Adipocyte (in vitro differentiated cells): ENCODE measurements at places on chromosomes 6 and 20.

DNA sequence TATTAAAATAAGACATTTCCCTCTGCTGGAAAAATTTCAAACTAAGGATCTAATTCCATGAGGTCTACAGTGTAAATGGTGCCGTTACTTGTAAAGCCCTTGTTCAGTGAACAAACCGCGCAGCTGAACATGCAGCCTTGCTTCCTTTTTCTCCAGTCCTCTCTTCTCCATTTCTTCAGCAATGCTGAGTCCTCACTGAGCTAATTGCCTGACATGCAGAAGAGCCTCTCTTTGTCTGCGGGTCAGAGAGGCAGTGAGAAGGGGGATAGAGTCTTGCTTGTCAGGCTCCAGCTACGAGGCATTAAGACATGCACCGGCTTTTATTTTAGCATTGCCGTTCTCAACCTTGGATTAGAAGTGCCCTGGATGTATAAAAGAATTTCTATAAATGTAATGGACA is 25.7 kb downstream of the ZDHHC14 start:
- no peak for DNase-seq

GRCh38 chr20:49571553-49571835 is 3.6 kb upstream of the PTGIS start:
- DNase-seq = no peak

DNA sequence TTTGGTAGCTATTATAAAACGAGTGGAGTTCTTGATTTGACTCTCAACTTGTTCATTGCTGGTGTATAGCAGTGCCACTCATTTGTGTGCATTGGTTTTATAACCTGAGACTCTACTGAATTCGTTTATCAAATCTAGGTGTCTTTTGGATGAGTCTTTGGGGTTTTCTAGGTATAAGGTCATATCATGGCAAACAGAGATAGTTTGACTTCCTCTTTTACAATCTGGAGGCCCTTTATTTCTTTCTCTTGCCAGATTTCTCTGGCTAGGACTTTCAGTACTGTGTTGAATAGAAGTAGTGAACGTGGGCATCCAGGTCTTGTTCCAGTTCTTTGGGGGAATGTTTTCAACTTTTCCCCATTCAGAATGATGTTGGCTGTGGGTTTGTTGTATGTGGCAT is 38.8 kb downstream of the SUMO4 start:
- no peak for DNase-seq

GRCh38 chr20:53654932-53655624 is 61.4 kb upstream of the ZNF217 start:
- DNase-seq = no peak

GRCh38 chr6:85479208-85479607 is 29.3 kb downstream of the NT5E start:
- DNase-seq = no peak

DNA sequence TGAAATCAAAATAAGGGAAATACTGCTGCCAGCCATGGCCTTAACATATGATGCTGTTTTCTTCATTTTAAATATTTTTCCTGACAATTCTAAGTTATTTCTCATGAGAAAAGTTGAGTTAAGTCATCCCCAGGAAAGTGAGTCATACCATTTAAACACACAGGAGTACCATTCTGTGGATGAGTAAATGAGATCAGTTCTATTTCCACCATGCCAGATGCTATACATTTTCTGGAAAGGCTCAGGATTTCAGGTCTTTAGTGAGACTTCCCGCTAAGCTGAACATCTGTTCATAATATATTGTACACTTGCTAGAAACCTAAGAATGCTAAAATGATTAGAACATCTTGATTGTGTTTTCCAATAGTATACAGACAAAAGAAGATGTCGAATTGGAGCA is 256.2 kb upstream of the MANEA start:
- DNase-seq = no peak

- no peak for DNase-seq
Measured at GRCh38 chr6:23316131-23316530, 746.8 kb downstream of the HDGFL1 start.

DNA sequence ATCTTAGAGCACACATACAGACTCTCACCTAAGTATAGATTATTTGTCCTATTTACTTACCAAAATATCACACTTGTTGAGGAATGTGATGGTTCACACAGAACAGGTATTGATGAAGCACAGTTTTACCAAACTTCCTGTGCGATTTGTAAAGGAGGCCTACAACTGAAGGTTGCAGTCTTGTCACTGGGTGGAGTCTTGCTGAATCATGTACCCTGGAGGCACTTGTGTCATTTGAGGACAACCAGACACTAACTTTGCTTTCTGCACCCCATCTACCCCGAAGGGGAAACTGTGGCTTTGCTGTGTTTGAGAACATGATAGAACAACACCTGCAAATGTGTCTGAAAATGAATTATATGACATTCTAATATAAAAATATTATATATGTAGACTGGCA is 32.4 kb upstream of the HINT3 start:
- DNase-seq = peak; percentile 54

DNA sequence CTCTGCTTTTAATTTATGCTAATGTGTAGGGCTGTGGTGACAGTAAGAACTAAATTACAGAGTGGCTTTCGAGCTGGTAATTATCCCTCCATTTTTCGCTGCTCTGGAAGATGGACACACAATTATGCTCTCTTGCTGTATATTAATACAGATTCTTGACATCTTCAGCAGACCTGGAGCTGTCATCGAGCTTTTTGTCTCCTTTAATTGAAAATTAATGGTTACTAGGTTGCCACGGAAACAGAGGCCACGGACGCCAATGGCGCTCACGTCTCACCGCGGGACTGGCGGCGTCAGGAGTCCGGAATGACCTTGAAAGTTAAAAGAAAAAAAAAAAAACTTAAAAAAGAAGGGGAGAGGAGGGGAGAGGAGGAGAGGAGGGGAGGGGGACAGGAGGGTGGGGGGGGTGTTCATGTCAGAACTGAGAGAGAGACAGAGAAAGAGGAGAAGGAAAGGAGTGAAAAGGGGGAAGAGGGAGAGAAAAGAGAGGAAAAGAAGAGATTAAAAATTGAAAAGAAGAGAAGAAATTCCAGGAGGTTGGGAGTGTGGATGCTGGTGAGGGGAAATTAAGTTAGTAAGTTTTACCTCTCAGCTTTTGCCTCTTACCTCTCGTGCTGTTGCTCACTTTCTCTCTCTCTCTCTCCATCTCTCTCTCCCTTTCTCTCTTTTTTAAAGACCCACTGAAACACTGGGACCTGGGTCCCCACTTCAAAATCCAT is 22.1 kb upstream of the FOXP4 start:
- no peak for DNase-seq

GRCh38 chr6:96570053-96570452 is 7.1 kb downstream of the FHL5 start:
- DNase-seq = no peak

DNA sequence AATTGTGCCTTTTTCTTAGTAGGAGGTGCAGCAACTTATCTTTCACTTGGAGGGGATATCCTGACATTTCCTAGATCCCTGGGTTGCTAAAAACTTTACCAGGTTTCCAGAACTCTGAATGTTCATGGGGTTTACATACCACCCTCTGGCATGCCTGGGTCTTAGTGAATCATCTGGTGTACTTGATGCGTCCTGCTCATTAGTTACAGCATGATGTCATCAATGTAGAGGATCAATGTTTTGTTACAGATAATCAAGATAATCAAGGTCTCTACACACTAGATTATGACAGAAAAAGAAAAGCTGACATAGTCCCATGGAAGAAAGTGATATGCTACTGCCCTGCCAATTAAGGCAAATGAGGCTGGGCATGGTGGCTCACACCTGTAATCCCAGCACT is 27.0 kb downstream of the FITM2 start:
- DNase-seq = no peak

GRCh38 chr6:137761072-137761471 is 106.0 kb upstream of the TNFAIP3 start:
- no peak for DNase-seq

GRCh38 chr20:59729506-59729905 is 125.2 kb downstream of the PHACTR3 start:
- no peak for DNase-seq

DNA sequence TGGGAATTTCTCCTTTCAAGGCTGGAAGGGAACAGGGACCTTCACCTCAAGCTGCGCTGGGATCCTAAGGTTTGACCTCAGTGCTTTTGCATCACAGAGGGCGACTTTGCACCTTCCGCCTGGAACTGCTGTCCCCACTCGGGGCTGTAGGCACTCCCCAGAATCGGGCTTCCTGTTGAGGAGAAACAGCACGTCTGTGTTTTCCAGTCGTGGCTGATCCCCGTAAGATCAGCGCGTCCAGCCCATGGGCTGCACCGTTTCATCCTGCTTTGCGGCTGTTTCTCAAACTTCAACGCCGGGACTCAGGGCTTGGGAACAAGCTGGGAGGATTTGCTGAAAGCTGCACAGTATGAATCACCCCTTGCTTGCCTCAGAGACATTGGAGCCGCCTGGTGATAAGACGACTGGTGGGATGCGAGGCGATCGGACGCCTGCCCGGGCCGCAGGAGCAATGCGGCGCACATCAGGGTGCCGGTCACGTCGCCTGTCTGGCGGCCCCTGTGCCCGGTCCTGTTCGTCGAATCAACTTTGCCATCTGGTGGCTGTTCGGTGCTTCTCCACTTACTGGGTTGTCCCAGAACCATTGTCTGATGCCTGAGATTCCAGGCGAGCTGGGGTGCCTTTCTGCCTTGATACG is 53.6 kb upstream of the FRMD1 start:
- peak; percentile 12 for DNase-seq

DNA sequence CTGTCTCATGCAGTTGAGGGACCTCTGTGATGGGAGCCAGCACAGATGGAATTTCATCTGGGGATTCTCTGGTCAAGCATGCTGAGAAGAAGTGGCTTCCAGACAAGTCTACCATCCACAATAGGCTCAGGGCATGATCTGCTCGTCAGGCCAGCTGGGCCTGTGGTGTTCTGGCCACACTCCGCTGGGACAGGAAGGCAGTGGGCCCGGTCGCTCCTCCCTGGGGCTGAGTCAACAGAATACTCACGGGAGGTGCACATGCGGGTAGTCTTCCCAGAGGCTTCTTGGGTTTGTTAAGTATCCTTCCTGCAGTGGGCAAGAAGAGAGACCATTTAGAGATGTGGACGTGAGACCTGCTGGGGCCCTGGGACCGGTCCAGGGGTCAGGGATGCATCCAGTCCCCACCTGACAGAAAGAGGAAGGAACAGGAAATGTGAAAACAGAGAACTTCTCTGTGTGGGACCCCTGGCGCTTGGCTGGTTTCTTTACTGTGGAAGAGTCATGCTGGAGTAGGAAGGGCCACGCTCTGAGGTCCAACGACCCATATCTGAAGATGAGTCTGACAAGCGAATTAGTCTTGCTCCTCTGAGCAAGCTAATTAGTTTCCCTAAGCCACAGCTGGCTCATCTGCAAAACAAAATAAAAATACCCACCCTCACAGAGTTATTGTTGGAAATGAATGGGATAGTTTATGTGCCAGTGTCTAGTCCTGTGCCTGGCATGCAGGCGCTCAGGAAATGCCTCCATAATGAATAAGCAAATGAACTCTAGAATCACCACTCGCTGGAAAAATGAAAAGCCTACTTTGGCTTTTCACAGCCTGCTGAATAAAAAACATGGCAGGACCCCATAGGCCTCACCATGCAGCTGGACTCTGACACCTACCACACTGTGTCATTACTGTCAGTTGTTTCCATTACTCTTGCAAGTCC is 67.3 kb downstream of the TRAM2 start:
- no peak for DNase-seq

DNA sequence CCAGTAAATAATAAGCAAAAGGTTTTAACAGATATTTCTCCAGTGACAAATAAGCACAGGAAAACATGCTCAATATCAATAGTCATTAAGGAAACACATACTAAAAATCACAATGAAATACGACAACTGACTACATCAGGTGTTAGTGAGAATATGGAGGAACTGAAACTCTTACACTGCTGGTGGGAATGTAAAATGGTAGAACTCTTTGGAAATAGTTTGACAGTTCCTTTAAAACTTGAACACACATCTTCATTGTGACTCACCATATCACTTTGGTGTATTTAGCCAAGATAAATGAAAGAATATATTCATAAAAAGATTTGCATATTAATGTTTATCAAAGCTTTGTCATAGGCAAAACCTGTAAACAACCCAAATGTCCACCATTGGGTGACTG is 11.3 kb upstream of the MAP3K5 start:
- no peak for DNase-seq

- no peak for DNase-seq
Measured at GRCh38 chr6:105746509-105746908, 339.6 kb upstream of the PRDM1 start.

DNA sequence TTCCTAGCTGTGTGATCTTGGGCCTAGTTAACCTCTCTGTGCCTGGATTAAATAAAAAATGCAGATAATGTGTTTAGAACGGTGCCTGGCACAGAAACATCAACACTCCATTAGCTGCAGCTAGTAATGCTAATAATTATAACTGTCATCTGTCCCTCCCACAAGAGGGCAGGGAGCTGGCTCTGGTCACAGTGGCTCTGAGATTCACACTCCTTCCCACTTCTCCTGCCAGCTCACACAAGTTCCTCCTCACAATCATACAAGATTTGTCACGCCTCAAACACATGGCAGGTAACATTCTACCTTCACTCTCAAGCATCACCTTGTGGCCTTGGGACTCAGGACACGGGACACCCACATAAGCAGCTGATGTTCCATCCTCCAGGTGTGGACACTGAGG is 2.4 kb downstream of the ADA start:
- no peak for DNase-seq

DNA sequence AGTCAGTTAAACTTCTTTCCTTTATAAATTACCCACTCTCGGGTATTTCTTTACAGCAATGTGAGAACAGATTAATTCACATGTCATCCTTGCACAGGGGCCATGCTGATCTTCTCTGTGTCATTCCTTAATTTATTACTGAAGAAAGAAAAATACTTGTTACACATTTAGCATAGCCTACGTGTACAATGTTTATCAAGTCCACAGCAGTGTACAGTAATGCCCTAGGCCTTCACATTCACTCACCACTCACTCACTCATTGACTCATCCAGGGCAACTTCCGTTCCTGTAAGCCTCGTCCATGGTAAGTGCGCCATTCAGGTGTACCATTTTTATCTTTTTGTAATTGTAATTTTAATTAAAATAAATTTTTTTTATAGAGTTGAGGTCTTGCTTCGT is 73.6 kb downstream of the RSPH3 start:
- DNase-seq = peak; percentile 11

DNA sequence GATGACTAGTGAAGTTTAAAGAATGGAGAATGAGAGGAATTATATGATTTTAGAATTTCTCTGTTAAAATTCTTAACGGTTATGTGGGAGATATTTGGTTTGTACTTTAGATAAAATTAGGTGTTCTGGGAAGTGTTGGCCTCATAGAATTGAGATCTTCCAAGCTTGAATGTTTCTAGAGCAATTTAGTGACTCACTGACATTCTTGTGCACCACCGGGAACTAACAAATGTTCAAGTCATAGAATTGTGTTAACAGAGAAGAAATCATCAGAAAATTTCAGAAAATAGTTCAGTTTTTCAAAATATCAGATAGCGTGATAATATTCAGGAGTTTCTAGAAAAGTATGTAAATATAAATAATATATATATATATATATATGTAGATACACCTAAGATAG is 67.9 kb upstream of the BMP5 start:
- DNase-seq = peak; percentile 55

DNA sequence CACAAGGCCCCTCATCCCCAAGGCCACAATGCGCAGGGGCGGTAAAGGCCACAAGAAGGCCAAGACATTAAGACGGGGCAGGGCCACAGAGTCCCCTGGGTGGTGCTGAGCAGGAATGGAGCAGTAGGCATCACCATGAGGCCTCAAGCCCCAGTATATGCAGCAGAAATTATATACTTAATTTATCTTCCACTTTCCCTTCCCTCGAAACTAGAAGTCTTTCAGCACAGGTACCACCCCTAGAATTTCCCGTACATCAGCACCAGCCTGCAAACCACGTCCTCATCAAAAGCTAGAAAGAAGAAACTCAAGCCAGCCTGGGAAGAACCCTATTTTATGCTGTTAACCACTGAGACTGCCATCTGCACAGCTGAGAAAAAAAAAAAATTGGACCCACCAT is 89.4 kb downstream of the PLG start:
- no peak for DNase-seq
